ENCODE measurements at places on chromosomes 6 and 20.

DNA sequence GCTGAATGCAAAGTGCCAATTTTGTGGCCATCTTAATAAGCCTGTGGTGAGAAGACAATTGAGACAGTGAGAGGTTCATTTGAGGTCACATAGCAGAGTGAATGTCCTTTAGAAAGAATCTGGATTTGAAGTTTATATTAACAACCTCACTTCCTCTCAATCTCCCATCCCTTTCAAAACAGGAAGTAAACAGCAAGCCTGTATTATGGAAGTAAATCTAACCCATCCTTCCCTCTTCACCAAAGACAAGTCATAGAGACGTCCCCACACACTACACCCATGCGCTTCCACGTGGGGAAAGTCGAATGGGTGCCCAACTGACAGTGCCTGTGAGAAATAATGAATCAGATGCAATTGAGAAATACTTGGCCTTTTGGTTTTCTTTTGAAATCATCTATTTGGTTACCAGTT, 28.8 kb upstream of the CCND3 start:
- DNase-seq, result no peak

DNA sequence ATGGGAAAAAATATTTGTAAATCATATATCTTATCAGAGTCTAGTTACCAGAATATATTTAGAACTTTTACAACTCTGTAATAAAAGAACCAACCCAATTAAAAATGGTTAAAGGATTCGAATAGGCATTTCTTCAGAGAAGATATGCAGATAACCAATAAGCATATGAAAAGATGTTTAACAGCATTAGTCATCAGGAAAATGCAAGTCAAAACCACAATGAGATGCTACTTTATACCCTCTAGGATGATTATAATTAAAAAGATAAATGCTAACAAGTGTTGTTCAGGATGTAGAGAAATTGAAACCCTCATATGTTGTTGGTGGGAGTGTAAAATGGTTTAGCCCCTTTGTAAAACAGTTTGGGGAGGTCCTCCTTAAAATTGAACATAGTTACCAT, 94.1 kb downstream of the LRRC1 start:
- DNase-seq, result no peak

DNA sequence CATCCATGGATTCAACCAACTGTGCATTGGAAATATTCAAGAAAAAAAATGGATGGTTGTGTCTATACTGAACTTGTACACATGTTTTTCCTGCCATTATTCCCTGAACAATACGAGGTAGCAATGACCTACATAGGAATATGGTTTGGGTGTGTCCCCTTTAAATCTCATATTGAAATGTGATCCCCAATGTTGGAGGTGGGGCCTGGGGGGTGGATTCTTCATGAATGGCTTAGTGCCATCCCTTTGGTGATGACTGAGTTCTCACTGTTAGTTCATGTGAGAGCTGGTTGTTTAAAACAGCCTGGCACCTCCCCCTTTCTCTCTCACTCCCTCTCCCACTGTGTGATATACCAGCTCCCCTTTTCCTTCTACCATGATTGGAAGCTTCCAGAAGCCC, 139.8 kb upstream of the BACH2 start:
- DNase-seq, result no peak

GRCh38 chr20:51412951-51413481, 129.5 kb downstream of the NFATC2 start:
- DNase-seq, result no peak

- no peak for DNase-seq
These were observed 19.0 kb upstream of the TRDN start for GRCh38 chr6:123655521-123656306.

GRCh38 chr20:62685781-62686555, 22.7 kb upstream of the NTSR1 start:
- peak; percentile 97 for DNase-seq

DNA sequence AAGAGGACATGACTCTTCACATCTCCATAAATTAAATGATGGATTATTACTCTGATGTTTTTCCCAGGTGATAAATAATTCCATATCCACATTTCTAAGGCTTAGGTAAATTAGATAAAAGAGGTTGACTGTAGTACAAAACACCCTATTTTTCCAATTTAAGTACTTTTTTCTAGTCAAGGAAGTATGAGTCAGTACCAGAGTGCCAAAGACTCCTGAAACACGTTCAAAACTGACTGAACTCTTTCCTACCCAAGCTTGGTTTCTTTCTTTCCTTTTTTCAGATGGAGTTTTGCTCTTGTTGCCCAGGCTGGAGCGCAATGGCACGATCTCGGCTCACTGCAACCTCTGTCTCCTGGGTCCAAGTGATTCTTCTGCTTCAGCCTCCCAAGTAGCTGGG, 85.0 kb downstream of the DOK5 start:
- no peak for DNase-seq

- peak; percentile 7 for DNase-seq
These were observed 44.8 kb downstream of the POPDC3 start for GRCh38 chr6:105135056-105135455.
